Aorta (tissue), 5 donors: ENCODE measurements at places on chromosomes 7 and 10. TPM values are rescaled to one million over a fixed set of nuclear protein-coding genes. Genes with fewer than 3 reads are reported as not detected.

DNA sequence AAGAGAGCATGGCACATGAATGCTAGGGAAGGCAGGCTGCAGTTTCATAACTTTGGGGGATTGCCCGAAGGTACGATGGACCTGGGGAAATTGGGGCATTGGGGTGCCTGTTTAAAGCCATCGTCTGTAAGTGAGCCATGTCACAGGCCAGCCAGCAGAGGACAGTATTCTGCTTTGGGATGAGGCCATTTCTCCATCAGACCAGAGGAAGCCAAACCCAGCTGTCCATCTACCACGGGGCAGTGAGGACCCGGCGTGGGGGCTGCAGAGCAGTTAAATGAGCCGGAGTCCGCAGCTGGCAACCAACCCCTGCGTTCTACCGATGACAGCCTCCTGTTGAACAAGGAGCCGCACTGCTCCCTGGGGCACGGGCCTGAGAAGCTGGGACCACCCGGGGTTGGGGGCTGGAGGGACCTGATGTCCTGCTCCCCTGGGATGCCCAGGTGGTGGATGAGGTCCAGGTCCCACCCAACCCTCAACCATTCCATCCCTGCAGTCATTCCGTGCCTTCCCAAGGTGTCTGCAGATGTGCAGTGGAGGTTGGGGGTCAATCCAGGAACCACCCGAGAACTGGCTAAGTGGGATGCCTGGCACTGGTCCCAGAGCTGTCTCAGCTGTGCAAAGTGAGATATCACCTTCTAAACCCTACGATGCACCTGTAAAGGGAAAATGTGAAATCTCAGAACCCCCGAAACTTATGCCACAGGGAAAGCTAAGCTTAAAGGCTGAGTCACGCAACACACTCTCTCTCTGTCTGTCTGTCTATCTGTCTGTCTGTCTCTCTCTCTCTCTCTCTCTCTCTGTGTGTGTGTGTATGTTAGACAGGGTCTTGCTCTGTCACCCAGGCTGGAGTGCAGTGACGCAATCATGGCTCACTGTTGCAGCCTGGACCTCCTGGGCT lies 12.1 kb upstream of the RHBDD2 start:
- DNase-seq = peak; percentile 78

DNA sequence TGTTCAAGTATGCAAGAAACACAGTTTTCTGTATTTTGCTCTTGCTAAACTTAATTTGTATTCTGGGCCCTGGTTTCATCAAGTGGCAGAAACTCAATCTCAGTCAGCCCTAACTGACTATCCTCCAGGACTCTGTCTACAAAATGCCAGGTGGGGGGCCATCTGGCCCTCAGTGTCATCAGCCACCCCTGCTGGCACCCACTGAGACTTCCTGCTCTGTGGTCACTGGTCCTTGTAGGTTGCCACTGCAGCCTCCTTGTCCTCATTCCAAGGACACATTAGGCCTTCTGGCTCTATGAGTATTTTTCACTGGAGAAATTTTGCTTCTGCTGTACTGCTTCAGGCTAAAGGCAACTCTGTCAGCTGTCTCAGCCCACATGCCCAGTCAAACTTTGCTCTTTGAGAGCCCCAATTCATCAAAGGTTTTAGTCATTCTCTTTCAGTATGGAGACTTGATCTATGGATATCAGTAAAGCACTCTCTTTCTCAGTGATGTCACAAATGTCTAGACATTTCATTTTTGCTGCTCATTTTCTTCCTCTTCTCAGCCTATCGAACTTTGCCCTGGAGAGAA lies 163.6 kb downstream of the KCND2 start:
- DNase-seq = no peak

GRCh38 chr10:43110338-43111071 lies 27.7 kb upstream of the CSGALNACT2 start:
- no peak for DNase-seq

GRCh38 chr10:113169111-113169510 lies 219.1 kb downstream of the TCF7L2 start:
- no peak for DNase-seq

- no peak for DNase-seq
Observed at GRCh38 chr7:18458830-18459229, 36.7 kb upstream of the HDAC9 start.

GRCh38 chr10:116770281-116770680 lies 27.9 kb upstream of the HSPA12A start:
- DNase-seq = no peak

DNA sequence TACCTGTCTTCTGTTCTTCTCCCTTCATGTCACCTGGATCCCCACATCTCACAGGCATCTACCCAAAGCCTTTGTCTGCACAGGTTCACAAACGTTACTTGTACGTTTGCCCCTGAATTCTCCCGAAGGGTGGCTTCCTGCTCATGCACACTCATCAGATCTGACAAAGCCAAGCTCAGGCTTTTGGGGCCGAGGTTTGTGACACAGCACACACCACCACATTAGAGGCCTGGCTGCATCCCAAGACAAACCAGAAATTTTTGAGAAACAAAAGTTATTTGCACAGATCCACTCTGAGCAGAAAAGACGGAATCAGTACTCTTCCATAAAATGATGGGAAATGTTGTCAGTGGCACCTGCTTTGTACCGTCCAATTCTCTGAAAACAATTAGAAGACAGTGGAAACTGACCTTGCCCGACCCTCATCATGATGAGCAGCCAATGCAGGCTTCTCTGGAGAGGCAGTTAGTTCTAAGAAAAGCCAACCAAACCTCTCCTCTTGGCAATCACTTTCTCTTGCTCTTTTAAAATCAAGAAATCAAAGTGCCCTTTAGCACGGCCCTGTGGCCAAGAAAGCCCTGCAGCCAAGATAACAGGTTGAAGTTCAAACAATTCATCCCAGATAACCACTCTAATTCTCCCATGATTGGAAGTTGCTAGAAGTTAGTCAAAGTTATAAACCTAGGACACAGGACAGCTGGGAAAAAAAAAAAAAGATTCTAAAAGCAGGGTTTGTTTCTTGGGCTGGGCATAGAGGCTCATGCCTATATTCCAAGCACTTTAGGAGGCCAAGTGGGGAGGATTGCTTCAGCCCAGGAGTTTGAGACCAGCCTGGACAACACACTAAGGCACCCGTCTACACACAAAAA lies 13.6 kb upstream of the SVIL start:
- DNase-seq = no peak

NEUROD6 gene
- not detected for total RNA-seq
